Hematopoietic multipotent progenitor cell treated with erythropoietin and hydrocortisone succinate and interleukin-3 and kit ligand, for 15 days (in vitro differentiated cells): ENCODE measurements at places on chromosomes 5 and 9.

- no peak for DNase-seq
Measured at GRCh38 chr9:70402213-70402612, 12.2 kb downstream of the KLF9 start.

- no peak for DNase-seq
Measured at GRCh38 chr5:179405426-179406030, 60.3 kb upstream of the ADAMTS2 start.

DNA sequence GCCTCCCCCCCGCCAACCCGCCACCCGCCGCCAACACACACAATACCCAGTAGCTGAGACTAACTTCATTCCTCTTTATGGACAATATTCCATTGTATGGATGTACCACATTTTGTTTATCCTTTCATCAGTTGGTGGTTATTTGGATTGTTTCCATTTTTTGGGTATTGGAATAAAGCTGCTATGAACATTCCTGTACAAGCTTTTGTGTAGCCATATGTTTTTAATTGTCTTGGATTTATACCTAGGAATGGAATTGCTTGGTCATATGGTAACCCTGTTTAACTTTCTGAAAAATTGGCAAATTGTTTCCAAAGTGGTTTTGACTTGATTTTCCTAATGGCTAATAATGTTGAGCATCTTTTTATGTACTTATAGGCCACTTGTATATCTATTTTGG is 4.9 kb upstream of the UBTD2 start:
- no peak for DNase-seq

- no peak for DNase-seq
Measured at GRCh38 chr5:60196385-60197113, 303.0 kb upstream of the PDE4D start.

DNA sequence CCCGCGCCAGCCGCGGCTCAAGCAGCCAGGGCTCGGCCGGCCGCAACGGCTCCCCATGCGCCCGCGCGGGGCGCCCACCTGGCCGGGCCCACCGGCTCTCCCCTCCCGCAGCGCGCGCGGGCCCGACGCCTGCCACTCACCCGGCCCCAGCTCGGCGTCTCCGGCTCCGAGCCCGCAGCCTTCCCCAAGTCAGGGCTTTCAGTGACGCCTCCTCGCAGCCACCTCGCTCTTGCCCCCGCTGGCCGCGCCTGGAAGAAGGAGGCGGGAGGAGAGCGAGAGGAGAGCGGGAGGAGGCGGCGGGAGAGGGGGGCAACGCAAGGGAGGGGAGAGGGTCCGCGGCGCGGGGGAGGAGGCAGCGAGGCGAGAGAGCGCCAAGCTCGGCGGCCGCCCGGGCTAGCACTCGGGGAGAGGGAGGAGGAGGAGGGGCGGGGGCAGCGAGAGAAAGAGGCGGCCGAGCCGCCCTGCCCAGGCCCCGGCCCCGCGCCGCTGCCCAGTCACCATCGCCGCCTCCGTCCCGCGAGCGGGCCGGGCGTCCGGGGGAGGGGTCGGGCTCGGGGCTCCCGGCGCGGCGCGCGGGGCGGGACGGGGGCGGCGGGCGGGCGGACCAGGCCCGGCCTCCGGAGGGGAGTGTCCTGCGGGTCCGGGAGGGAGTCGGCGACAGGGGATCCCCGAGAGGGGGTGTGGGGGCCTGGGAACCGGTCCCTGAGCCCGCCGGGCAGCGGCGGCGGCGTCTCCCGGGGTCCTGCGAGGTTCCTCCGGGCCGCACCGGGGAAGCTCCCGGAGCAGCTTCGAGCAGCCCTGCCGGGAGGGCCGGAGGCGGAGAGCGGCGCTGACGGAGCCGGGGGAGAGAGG is at the start of gene LHFPL2:
TSS of gene LHFPL2 (minus strand) at position 414 of the 852 bp plus-strand sequence. CDS start 138,559 bp downstream, outside the sequence.
- DNase-seq, result peak; percentile 34

DNA sequence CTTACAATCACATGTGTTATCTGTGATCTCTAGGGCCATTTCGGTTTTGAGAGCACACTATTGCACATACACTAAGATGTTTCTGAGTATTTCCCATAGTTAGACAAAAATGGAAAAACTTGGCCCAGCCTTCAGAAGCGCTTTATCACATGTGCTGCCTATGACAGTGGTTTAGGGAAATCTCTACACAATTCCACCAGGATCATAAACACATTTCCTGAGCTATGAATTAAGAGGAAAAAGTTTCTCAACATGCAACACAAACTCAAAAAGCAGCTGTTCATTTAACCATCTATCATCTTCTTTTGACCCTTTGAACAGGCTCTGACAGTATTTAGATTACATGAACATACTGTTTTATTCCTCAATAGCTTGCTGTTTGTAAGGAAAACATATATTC is 15.1 kb downstream of the FGF1 start:
- no peak for DNase-seq

DNA sequence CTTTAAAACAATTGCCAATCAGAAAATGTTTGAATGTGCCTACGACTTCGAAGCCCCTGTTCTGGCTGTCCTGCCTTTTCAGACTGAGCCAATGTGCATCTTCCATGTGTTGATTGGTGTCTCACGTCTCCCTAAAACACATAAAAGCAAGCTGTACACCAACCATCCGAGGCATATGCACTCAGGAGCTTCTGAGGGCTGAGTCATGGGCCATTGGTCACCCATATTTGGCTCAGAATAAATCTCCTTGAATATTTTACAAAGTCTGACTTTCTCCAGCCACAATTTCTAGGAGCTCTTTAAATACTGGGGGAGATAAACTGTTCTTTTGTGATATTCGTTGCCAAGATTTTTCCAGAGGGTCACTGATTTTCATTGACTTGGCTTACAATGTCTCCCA is 53.9 kb downstream of the C9orf57 start:
- no peak for DNase-seq

GRCh38 chr5:179225387-179225786 is 119.9 kb downstream of the ADAMTS2 start:
- no peak for DNase-seq

- DNase-seq, result no peak
Measured at GRCh38 chr9:36319806-36320205, 61.6 kb upstream of the GNE start.

DNA sequence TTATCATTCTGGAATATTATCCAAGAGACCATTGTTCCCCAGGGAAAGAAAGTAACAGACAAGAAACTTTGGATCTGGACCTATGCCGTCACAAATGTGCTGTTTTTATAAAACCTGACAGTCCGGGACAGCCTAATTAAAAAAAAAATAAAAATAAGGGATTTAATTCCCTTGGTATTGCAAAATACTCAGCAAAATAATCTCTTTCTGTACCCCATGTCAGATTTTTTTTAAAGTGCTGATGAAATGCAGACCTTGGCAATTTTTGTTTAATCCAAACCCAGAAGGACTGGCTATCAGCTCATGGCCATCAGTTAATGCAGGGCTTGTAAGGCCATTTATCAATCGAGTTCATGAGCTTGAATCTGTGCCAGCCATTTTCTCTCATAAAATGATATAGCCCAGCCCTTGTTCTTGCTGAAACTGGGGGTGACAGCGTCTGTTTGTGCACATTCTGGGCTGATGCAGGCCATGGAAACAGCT is 162.7 kb upstream of the S1PR3 start:
- no peak for DNase-seq

- DNase-seq, result no peak
Measured at GRCh38 chr5:124725040-124725434, 21.4 kb downstream of the ZNF608 start.

- DNase-seq, result no peak
Measured at GRCh38 chr9:75438716-75439115, 350.4 kb downstream of the OSTF1 start.

- DNase-seq, result no peak
Measured at GRCh38 chr9:115671236-115671962, 482.2 kb upstream of the PAPPA start.

DNA sequence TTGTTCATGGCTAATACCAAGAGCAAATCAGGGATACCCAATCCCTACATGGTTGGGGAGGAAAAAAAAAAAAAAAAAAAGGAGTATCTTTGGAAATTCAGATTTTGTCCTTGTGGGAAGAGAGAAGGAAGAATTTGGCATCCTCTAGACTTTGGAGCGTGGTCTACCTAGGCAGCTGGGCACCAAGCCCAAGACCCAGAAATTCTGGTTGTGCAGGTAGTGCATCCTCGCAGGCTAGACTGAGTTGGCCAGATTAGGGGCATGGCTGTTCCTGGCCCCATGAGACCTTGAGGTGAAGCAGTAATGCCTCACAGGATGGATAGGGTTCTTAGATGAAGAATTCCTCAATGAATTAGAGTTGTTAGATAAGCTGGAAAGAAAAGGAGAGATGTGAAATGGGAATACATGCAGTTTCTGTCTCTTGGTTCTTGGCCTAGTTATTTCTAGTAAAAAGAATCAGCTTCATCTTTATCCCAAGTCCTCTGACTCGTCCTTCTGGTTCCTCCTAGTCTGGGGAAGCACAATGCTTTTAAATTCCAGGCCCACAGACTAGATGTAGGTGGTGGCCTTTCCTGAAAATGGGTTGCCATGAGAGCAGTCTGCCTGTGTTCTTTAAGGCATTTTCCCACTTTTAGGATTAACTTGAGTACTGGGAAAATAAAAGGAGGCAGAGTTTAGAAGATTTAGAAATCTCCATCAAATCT is 140.5 kb upstream of the RUSC2 start:
- no peak for DNase-seq

DNA sequence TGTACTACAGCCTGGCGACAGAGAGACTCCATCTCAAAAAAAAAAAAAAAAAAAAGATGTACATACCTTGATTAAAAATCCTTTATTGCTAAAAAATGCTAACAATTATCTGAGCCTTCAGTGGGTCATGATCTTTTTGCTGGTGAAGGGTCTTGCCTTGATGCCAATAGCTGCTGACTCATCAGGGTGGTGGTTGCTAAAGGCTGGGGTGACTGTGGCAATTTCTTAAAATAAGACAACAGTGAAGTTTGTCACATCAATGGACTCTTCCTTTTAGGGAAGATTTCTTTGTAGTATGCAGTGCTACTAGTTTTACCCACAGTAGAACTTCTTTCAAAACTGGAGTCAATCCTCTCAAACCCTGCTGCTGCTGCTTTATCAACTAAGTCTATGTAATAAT is 33.9 kb upstream of the OTULINL start:
- no peak for DNase-seq

DNA sequence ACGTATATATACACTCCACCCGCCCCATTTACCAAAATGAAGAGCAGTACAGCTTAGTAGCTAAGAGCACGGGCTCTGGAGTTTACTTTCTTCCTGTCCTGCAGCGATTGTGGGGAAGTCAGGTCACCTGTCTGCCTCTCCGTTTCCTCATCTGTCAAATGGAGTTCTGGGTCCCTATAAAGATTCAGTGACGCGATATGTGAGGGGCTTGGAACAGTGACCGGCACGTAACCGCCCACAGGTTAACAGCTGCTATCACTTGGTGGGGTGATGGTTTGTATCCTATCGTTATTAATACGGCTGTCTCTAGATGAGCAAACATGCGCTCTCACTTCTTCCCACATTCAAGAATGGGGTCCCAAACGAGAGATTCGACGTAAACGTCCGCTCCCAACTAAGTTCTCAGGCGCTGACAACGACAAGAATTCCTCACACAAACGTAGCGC is 426 bp downstream of the FAM114A2 start:
- peak; percentile 40 for DNase-seq

- DNase-seq, result peak; percentile 90
Measured at GRCh38 chr5:43066799-43067741, 27.0 kb upstream of the ANXA2R start.

GRCh38 chr9:130732793-130733221 is 39.2 kb downstream of the EXOSC2 start:
- no peak for DNase-seq

- no peak for DNase-seq
Measured at GRCh38 chr9:76296561-76297310, 97.5 kb downstream of the RFK start.

- no peak for DNase-seq
Measured at GRCh38 chr5:107672211-107673038, 1.7 kb upstream of the EFNA5 start.

DNA sequence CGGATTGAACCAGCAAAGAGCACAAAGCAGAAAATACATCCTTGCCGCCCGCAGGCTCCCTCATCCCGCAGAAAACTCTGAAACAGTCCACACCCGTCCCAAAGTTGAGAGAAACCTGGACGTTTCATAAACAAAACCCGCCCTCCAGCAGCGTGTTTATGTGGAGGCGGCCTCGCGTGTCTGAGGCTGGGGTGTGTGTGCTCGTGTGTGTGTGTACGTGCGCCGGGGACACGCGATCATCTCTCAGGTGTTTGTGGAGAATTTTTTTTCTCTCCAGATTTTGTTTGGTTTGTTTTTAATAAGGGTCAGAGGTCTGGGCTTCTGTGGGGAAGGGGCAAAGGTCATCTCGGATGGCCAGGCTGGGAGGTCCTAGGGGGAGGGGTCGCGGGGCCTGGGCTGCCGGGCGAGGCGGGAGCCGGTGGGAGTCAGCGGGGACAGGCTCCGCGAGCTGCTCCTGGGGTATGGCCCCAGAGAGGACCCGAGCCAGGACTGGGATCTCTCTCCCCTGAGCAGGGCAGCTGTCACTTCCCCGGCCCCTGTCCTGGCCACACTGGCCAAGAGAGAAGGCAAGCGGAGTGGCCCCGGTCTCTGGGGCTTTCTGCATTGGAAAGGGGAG is 206.4 kb downstream of the C9orf50 start:
- DNase-seq, result peak; percentile 6

DNA sequence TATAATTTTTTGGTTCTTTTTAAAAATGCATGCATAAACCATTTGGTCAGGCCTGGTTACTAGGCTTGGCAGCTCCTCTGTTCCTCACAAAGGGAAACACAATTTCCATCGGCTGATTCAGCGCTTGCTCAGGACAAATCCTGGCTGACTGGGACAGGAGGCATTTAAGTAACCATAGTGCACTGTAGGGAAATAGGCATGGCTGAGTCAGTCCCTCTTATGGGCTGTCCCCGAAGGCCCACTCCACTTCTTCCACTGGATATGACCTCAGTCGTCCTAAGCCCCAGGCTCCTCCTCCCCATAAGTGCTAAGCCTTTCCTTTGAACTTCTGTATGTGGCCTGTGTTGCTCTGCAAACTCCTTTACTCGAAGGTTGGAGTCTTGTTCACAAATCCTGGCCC is 71.2 kb upstream of the GLIS3 start:
- no peak for DNase-seq

DNA sequence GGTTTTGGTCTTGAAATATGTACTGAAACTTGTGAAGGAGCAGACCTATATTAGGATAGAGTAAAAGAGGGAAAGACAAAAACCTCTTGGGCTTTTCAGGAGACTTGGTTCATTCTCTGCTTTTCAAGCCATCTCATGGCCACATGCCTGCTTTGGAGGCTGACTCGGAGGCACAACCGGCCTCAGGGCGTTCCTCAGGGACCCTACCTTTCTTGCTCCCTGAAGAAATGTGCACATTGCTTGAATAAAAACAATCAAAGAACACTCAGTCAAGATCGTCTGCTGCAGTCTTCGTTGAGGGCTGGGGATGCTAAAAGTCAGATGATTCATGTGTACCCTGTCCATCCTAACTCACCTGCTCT is 994 bp downstream of the IRGM start:
- DNase-seq, result no peak

- no peak for DNase-seq
Measured at GRCh38 chr5:150263801-150264621, 25.6 kb downstream of the CAMK2A start.

DNA sequence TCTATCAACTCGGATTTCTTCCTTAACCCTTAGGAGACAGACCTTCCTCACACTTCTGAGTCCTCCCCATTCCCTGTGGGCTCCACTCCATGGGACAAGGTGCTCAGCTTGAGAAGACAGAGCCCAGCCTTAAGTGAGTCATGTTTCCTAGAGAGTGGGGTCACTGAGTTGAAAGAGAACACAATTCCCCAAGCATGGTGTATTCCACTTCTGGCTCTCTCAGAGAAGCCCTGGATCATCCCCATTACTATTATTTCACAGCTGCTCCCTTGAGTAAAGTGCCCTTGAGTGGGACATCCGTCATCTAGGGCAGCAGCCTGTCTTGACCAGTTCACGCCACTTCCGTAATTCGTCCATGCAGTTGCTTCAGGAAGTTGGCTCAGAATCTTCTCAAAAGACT is 604.8 kb downstream of the BNC2 start:
- no peak for DNase-seq
